ENCODE measurements at places on chromosomes 2 and 18. TPM values are rescaled to one million over a fixed set of nuclear protein-coding genes. Genes with fewer than 3 reads are reported as not detected.

- peak; percentile 75 for DNase-seq
- no peak overlapping the region for H3K4me3 ChIP-seq
- H3K36me3 ChIP-seq = no peaks in the 10 kb centered on the region
- H3K27ac ChIP-seq = no peak overlapping the region
- H3K27me3 ChIP-seq = no peaks in the 10 kb centered on the region
Measured at GRCh38 chr18:1663879-1664705, 759.4 kb downstream of the ADCYAP1 start.

DNA sequence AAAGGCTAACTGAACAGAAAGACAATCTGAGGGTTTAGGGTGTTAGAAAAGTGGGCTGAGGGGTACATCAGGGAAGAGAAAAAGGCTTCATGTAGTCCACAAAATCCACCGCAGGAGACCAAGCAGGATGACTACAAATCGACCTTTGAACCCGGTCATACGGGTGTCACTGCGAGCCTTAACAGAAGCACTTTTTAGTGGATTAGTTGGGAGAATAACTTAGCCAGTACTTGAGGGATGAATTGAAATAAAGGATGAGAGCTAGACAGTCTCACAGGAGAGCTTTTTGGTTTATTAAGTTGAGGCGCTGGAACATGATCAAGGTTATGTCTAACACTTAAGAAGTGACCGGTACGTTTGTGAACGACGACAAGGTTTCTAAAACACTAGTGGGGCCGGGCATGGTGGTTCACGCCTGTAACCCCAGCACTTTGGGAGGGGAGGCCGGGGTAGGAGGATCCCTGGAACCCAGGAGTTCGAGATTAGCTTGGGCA lies 217.7 kb downstream of the MCFD2 start:
- peak overlapping the region; percentile 94 for H3K4me3 ChIP-seq
- H3K36me3 ChIP-seq = peaks cover 5% of the 10 kb centered on the region
- peaks cover 14% of the 10 kb centered on the region for H3K27me3 ChIP-seq

- H3K27ac ChIP-seq = no peak overlapping the region
- no peaks in the 10 kb centered on the region for H3K36me3 ChIP-seq
- no peaks in the 10 kb centered on the region for H3K27me3 ChIP-seq
- no peak overlapping the region for H3K4me3 ChIP-seq
Measured at GRCh38 chr2:153462338-153462859, 16.2 kb downstream of the RPRM start.

- H3K36me3 ChIP-seq = no peaks in the 10 kb centered on the region
- H3K27me3 ChIP-seq = peaks cover 1% of the 10 kb centered on the region
- H3K4me1 ChIP-seq = peaks cover 38% of the 10 kb centered on the region
- no peak for DNase-seq
- H3K27ac ChIP-seq = peak overlapping the region; percentile 52
Measured at GRCh38 chr2:215619022-215619958, 183.4 kb upstream of the FN1 start.

GRCh38 chr18:11392292-11392691 lies 217.1 kb upstream of the SLC35G4 start:
- no peak for DNase-seq
- H3K4me3 ChIP-seq = no peak overlapping the region
- H3K36me3 ChIP-seq = no peaks in the 10 kb centered on the region
- H3K27me3 ChIP-seq = peaks cover 2% of the 10 kb centered on the region
- H3K27ac ChIP-seq = no peak overlapping the region

DNA sequence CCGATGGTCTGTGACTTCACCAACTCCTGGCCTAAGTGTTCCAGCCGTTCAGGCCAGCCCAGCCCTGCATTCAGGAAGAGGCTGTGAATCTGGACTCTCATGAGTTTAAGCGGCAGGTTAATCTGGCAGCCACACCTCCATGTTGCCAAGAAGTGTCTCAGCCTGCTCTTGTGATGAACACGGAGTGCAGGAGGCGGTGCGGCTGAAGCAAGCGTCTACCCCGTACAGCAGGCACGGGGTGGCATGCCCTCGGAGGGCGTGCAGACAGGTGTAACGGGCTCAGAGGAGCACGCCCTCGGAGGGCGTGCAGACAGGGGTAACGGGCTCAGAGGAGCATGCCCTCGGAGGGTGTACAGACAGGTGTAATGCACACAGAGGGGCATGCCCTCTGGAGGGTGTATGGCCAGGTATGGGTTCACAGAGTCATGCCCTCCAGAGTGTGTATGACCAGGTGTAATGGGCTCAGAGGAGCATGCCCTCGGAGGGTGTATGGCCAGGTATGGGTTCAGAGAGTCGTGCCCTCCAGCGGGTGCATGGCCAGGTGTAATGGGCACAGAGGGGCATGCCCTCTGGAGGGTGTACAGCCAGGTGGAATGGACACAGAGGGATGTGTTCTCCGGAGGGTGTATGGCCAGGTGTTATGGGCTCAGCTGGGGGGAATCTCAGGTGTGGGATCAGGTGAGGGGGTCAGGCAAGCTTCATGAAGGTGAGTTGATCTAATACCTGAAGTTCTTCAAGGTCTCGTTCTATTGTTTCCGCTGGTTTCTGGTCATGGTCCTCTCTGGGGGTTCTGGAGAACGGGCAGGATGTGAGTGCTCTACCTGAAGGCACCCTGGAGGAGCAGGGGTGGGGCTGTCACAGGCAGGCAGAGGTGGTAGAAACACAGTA lies 22.6 kb downstream of the CROCC2 start:
- no peak overlapping the region for H3K4me3 ChIP-seq
- H3K36me3 ChIP-seq = peaks cover 10% of the 10 kb centered on the region
- no peaks in the 10 kb centered on the region for H3K4me1 ChIP-seq
- peak; percentile 4 for DNase-seq

PAX8 gene
- 2.1 TPM for total RNA-seq

CRIM1 gene
- 246 TPM for total RNA-seq

GRCh38 chr2:47076126-47076506 lies 79.0 kb downstream of the STPG4 start:
- H3K27ac ChIP-seq = no peak overlapping the region
- H3K36me3 ChIP-seq = peaks cover 5% of the 10 kb centered on the region
- DNase-seq = no peak
- H3K4me1 ChIP-seq = peaks cover 43% of the 10 kb centered on the region
- H3K27me3 ChIP-seq = peaks cover 12% of the 10 kb centered on the region
- no peak overlapping the region for H3K4me3 ChIP-seq

ANKRD30BL gene
- total RNA-seq = not detected
